Mononuclear cell (primary cell): ENCODE measurements at places on chromosomes 4 and X. TPM values are rescaled to one million over a fixed set of nuclear protein-coding genes. Genes with fewer than 3 reads are reported as not detected.

YIPF7 gene
- total RNA-seq = not detected

IGBP1 gene
- total RNA-seq = 118 TPM

GPC3 gene
- 0.31 TPM for total RNA-seq

IL3RA gene
- 13.2 TPM for total RNA-seq
